Ovary (tissue), 10 donors: ENCODE measurements at places on chromosomes 5 and 9. TPM values are rescaled to one million over a fixed set of nuclear protein-coding genes. Genes with fewer than 3 reads are reported as not detected.

GARIN3 gene
- total RNA-seq, result not detected

TAS2R1 gene
- total RNA-seq, result not detected

PCDHB7 gene
- total RNA-seq, result 4.0 TPM

GRCh38 chr5:170541146-170541769, 37.4 kb downstream of the KCNIP1 start:
- H3K4me1 ChIP-seq, result no peaks in the 10 kb centered on the region
- no peak overlapping the region for H3K4me3 ChIP-seq
- no peak overlapping the region for H3K27ac ChIP-seq
- H3K27me3 ChIP-seq, result no peaks in the 10 kb centered on the region
- no peak for DNase-seq

- H3K4me1 ChIP-seq, result no peaks in the 10 kb centered on the region
- H3K36me3 ChIP-seq, result no peaks in the 10 kb centered on the region
- H3K4me3 ChIP-seq, result no peak overlapping the region
Observed at GRCh38 chr9:21761309-21761901, 41.0 kb upstream of the MTAP start.

DNA sequence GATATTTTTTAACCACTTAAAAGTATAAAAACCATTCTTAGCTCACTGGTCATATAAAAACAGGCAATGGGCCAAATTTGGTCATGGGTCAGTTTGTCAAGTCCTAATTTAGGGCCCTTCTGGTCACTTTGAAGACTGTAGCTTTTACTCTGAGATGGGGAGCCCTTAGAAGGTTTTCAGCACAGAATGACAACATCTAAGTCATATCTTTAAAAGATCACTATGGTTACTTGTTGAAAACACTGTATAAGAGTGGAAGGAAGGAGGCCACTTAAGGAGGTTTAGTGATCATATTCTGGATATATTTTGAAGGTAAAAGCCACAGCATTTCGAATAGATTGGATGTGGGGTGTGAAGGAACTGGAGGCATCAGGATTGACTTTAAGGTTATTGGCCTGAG, 76.7 kb downstream of the STRBP start:
- H3K27me3 ChIP-seq, result no peaks in the 10 kb centered on the region
- H3K27ac ChIP-seq, result no peak overlapping the region
- no peak for DNase-seq
- no peaks in the 10 kb centered on the region for H3K36me3 ChIP-seq

- H3K4me3 ChIP-seq, result no peak overlapping the region
- no peaks in the 10 kb centered on the region for H3K36me3 ChIP-seq
- H3K27ac ChIP-seq, result no peak overlapping the region
- no peak for DNase-seq
- H3K4me1 ChIP-seq, result no peaks in the 10 kb centered on the region
Observed at GRCh38 chr9:101716629-101717028, 21.8 kb downstream of the GRIN3A start.

DNA sequence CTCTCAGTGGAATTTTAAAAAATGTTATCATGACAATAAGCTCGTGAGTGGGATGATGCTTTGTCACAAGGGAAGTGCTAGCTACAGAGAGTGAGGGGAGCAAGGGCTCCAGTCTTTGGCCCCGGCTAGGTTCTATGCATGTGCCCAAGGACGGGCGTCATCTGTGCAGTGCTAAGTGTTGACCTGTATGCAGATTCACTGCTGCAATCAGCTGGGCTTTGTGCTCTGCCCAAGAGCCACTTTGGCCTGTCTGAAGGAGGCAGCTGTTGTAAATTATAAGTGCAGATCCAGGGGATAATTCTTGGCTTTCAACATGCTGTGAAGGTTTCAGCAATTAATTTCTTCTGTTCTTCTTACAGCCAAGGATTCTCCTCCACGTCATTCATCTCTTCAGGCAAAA, 268.6 kb downstream of the PSAT1 start:
- no peak for DNase-seq
- H3K4me3 ChIP-seq, result no peak overlapping the region
- no peaks in the 10 kb centered on the region for H3K4me1 ChIP-seq

- no peaks in the 10 kb centered on the region for H3K36me3 ChIP-seq
- peaks cover 11% of the 10 kb centered on the region for H3K4me1 ChIP-seq
- H3K4me3 ChIP-seq, result no peak overlapping the region
- H3K27me3 ChIP-seq, result no peaks in the 10 kb centered on the region
- no peak for DNase-seq
Observed at GRCh38 chr5:37668524-37669047, 171.3 kb downstream of the GDNF start.

DNA sequence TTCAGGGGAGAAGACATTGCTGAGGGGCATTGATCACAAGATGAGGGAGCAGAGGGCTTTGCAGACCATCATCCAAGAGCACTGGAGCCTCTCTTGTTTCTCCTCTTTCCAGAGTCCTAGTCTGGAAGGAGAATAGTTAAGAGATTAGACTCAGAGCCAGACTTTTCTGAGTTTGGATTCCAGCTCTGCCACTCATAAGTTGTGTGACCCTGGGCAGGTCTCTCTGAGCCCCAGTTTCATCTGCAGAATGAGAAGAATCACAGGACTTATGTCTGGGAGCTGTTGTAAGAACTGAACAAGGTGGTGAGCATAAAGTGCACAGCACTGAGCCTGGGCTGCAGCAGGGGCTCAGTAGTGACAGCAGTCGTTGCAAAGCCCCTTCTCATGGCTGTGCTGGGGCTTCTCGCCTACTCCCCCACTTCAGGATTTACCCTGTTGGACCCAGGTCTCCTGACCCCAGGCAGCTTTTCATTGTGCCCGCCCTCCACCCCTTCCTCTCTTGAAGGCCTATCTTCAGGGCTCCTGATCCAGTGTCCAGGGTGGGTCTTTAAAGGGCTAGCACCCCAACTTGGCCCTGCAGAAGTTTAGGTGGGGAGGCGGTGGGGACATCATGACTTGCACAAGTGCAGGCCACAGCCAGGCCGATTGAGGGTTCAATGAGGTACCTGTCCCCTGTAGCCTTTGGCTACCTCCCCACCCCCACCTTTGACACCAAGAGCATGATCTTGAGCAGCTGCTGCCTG, 1.5 kb downstream of the SYNPO start:
- H3K4me1 ChIP-seq, result peaks cover 57% of the 10 kb centered on the region
- no peak overlapping the region for H3K4me3 ChIP-seq
- DNase-seq, result no peak
- peak overlapping the region; percentile 85 for H3K27ac ChIP-seq
- no peaks in the 10 kb centered on the region for H3K36me3 ChIP-seq
- H3K27me3 ChIP-seq, result no peaks in the 10 kb centered on the region

GRCh38 chr5:119814655-119815054, 185.3 kb downstream of the FAM170A start:
- H3K27me3 ChIP-seq, result no peaks in the 10 kb centered on the region
- H3K27ac ChIP-seq, result no peak overlapping the region
- DNase-seq, result no peak
- no peaks in the 10 kb centered on the region for H3K4me1 ChIP-seq
- H3K36me3 ChIP-seq, result no peaks in the 10 kb centered on the region

DNA sequence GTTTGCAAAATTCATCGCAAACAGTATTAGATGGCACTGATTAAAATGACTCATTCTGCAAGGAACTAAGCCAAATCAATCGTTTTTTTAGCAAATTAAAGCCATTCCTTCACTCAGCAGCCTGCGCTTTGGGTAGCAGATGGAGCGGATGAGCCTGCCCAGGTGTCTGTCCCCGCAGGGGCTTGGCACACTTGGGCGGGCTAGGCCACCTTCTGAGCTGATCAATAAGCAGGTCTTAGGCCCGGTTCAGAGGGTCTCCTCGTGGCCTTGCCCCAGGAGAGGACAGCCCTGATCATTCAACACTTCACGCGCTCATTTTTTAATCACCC, 78.0 kb upstream of the FCN1 start:
- no peak overlapping the region for H3K4me3 ChIP-seq
- no peaks in the 10 kb centered on the region for H3K4me1 ChIP-seq
- H3K27ac ChIP-seq, result no peak overlapping the region
- DNase-seq, result no peak

- no peak overlapping the region for H3K27ac ChIP-seq
- H3K36me3 ChIP-seq, result no peaks in the 10 kb centered on the region
- no peak overlapping the region for H3K4me3 ChIP-seq
- peaks cover 6% of the 10 kb centered on the region for H3K4me1 ChIP-seq
Observed at GRCh38 chr9:125906893-125907292, 159.7 kb downstream of the PBX3 start.

DNA sequence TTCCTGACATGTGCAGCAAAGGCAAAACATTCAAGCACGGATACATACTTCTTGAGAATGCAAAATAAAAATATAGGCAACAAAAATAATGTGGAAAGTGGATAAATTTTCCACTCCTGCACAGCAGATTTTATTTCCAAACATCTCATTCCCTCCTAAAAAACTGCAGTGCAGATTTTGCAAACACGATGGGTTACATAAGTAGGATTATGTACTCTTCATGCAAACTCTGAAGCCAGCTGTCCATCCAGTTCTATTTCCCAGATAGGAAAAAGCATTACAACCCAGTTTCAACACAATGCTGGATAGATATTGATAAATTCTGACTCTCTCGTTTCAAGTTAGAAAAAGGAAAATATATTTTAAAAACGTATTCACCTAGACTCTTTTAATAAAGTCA, 52.7 kb upstream of the CCNG1 start:
- no peaks in the 10 kb centered on the region for H3K36me3 ChIP-seq
- H3K4me3 ChIP-seq, result no peak overlapping the region
- H3K27me3 ChIP-seq, result no peaks in the 10 kb centered on the region
- no peak overlapping the region for H3K27ac ChIP-seq
- no peak for DNase-seq
